ENCODE measurements at places on chromosomes 3 and 15.

GRCh38 chr3:15500107-15500724 is 21.3 kb downstream of the COLQ start:
- no peak for DNase-seq

- no peak for DNase-seq
These were observed 14.8 kb downstream of the KLHL6 start for GRCh38 chr3:183540501-183541234.

DNA sequence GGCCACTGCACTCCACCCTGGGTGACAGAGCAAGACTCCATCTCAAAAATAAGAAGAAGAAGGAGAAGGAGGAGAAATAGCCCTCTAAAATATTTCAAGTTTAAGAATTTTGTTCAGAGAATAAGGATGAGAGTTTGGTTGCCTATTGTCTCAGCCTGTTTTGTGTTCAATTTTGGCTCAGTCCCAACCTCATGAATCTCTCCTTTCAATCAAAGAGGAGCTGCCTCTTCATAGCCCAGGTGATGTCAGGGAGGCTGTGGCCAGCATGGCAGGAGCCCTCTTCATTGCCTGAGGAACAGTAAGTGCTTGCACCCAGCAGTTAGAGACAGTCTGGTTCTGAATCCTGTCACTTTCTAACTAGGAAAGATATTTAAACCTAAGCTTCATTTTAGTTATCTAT is 55.0 kb downstream of the BDH1 start:
- no peak for DNase-seq

DNA sequence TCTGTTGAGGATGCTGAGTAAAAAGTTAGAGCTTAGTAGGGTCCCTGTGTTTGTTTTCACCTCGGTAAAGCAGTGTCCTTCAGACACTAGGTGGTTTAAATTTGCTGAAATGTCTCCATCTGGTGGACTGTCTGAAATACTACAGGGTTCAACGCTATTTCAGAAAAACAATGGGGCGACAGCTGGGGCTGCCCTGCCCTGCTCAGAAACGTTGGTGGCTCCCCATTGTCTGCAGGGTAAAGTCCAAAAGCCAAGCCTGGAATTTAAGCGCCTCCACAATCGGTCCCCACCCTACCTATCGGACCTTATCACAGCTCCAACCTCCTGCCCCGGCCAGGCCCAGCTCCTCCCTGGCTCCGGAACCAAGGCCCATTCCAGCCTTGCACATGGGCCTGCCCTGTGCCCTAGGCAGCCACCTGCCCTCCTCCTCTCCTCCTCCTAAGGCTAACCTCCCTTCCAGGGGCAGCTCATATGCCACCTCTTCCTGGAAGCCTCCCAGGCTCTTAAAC is 4.3 kb upstream of the TSEN2 start:
- DNase-seq, result peak; percentile 58

DNA sequence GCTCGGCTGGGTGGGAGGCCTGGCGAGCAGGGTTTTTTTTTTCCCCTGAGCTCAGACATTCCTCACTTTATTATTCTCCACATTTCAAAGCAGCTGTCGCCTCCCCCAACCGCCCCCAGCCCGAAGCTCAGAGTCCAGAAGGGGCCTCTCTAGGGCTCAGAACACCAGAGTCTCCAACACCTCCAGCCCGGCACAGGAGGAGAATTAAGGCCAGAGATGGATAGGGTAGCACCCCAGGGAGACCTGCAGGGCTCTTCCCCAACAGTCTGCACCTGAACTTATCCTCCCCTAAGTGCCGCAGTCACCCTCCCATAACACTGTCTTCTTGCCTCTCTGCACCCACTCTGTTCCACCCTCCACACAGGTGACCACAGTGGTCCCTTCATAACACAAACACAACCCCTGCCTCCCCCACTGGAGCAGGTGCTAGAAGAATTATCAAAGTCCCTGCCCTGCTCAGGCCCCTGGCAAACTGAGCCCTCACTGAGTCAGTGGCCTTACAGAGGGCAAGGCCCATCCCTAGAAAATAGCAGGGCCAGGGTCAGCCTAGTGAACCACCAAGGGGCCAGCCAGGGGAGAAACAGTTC is 14.1 kb downstream of the MYL3 start:
- no peak for DNase-seq
